ENCODE measurements at places on chromosomes 2 and 18.
A peak's percentile ranks its signal among the peaks of the same experiment; 100 is the strongest.

GRCh38 chr2:138572318-138572717 is 70.7 kb downstream of the SPOPL start:
- DNase-seq, result no peak

GRCh38 chr2:166802475-166802874 is 85.8 kb upstream of the XIRP2 start:
- no peak for DNase-seq

DNA sequence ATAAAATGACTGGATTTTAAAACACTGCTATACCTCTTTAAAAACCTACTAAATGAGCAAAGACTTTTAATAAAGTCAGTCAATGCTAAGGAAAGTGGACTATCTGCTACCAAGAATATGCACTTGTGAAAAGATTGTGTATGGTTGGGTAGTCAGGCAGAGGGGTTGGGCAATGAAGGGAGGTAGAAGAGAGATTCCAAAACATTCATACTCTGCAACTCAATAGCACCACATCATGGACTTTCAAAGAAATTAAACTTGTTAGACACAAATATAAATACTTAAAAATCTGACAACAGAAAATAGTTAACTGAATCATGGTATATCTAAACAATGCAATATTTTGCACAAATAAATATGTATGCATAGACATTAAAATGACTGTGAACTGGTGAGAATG is 139.9 kb upstream of the MAPRE2 start:
- DNase-seq, result no peak

DNA sequence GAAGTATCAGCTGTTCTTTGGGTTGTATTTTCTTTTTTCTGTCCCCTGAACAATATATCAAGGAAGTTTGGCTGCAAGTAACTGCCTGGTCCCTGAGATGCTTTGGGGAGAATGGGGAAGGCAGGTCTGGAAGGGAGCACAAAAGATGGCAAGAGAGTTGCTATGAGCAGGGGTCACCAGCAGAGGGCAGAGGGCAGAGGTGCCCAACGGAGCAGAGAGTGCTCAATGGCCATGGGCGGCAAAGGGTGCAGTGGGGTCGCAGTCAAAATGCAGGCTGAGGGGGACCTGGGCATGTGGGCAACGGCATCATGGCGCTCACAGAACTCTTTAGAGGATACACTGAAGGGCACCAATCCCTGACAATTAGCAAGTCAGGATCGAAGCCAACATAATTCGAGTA is 107.7 kb upstream of the ATP8B1 start:
- no peak for DNase-seq

DNA sequence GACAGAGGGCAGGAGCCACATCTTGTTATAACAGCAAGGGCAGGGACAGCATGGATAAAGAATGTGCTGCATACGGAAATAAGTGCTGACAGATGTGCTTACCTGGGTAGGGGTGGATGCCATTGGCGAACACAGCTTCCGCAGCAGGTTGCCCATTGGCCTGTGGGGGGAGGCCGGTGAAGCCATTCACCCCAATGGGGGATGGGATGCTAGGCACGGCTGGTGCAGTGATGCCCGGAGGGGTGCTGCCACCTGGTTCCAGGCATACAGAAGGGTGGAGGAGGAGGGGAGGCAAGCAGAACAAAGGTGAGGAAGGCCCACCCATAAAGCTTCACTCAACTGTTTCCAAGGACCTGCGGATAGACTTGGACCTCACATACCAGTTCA is 294.9 kb downstream of the CELF4 start:
- DNase-seq, result no peak

- DNase-seq, result peak; percentile 53
Observed at GRCh38 chr2:18369760-18370159, 190.7 kb downstream of the RDH14 start.

DNA sequence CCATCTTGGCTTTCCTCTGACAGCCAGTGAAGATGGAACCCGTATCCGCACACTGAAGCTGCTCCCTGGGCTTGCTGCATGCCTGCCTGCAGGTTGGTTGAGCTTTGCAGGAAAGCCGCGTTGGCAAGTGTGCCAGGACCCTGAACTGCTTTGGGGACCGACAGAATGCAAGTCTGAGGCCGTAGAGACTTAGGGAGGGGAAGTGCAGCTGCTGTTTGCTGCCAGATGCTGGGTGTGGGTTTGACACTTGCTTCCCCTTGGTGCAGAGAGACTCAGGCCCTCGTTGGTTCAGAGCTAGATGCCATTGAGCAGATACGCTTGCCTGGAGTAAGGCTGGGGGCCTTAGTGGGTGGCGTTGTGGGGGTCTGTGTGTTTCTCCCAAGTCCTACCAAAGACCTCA is 13.1 kb upstream of the PHLPP1 start:
- no peak for DNase-seq

DNA sequence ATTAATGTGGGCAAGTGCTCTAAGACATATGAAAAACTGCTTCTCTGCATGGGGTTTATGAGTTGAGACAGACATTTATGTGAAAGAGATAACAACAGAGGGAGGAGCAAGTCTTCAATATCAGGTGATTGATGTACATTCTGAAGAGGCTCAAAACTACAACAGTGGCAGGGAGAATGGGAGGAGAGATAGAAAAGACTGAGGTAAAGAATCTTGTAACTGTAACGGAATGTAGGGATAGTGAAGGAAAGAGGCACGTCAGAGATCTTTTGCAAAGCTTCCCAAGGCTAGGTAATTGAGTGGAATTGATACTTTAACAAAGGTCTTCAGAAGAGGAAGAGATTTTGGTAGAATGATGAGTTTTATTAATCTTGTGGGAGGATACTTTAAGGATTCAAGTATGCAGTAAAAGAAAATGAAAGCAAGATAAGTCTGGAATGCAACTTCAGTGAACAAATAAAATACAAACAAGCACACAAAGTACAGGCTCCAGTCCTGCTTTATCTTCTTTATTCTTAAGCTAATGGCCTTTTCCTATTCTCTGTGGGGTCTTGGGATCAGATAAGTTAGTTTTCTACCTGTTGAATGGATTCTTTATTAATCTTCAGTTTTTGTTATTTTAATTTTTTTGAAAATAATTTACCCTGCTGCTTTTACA is 15.0 kb downstream of the SMAD4 start:
- no peak for DNase-seq

DNA sequence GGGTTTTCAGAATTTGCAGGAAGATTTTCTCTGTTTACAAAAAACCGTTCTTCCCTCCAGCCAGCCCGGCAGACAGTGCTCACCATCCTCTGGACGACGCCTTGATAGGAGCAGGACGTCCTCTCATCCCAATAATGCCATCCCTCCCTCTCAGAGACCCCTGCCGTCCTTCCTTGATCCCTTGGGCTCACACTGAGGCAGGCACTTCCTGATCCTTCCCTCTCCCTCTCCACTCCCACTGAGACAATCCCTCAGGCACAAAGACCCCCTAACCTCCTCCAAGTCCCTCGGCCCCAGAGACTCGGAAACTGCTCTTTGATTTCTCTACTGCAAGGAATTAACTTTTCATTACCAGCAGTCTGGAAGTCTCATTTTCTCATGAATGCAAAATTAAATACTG is 42.5 kb downstream of the PAX3 start:
- no peak for DNase-seq

GRCh38 chr2:237259201-237259600 is 154.8 kb downstream of the COL6A3 start:
- no peak for DNase-seq

DNA sequence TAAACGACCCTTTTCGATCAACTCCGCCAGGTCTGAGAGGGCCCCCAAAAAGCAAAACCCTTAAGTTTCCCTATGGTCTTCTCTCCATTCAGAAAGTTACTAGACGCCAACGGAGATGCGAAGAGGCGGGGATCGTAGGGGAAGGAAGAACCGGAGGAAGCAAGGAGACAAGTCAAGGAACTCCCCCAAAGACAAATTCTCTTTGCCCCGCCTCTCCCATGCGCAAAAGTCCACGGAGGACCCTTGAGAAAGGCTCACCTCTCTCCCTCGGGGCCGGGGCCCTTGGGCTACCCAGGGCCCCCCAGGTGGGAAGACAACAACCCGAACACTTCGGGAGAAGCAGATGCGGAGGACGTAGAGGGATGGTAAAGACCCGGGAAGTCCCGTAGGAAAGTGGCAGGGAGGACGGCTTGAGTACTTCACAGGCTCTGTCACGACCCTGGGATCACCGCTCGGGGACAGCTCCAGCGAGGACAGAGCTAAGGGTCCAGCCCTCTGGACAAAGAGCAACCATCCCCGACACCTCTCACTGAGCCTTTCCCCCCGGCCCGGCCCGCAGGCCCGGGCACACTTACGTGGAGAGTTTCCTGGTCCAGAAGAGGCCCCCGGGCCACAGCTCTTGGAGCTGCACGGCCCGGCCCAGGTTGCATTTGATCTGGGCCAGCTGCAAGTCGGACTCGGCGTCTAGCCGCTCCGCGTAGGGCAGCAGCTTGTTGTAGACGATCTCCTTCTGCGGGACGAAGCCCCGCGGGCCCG is 647 bp downstream of the PSME4 start:
- DNase-seq, result no peak

DNA sequence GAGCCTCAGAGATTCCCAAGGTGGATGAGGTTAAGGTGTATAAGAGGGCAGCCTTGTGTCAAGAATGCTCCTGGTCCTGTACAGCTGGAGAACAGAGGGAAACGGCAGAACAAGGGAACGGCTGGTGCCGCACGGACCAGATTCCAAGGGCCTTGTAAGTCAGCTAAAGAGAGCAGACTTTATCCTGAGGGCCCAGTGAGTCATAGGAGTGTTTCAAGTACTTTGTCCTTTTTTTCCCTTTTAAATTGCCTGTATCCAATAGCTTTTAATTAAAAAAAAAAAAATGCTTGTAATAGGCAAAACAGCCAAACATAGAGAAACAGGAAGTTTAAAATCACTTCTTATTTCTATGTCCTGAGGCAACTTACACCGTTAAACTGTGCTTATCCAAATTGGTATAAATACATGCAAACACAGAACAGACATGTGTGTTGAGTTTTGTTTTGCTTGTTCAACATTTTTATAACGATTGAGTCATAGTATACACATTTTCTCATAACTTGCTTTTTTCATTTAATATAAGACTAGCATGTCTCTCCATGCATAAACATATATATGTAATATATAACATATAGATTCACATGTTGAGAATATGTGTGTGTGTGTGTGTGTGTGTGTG is 42.1 kb upstream of the EVA1A start:
- peak; percentile 50 for DNase-seq

DNA sequence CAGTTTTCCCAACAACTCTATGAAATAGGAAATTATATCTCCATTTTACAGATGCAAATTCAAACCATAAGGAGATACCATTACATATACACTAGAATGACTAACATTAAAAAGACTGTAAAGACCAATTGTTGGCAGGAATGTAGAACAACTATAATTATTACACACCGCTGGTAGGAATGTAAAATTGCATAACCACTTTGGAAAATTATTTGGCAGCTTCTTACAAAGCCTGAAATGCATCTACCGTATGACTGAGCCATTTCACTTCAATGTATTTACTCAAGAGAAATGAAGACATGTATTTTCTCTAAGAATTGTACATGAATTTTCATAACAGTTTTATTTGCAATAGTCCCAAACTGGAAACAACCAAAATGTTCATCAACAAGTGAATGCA is 189.1 kb upstream of the BCL2L11 start:
- DNase-seq, result no peak

GRCh38 chr2:120398051-120398995 is 52.4 kb downstream of the INHBB start:
- DNase-seq, result no peak

- DNase-seq, result no peak
Observed at GRCh38 chr2:154699575-154699930, 1.1 kb downstream of the KCNJ3 start.

GRCh38 chr18:63261029-63261428 is 58.5 kb downstream of the BCL2 start:
- no peak for DNase-seq

DNA sequence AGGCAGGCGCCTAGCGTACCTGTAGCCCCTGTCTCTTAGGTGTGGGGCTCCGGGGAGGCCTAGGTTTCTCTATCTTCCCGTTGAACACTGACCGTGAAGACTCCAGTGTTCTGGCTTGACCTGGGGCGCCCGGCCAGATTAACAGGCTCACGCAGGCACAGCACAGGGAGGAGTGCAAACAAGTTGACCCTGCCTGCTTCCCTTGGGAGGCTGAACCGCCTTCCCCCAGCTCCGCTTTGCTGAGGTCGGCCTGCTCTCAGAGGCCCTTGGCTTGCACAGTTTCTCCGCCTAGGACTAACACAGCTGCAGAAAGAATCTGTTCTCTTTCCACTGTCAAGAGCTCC is 567 bp downstream of the PCYOX1 start:
- no peak for DNase-seq

DNA sequence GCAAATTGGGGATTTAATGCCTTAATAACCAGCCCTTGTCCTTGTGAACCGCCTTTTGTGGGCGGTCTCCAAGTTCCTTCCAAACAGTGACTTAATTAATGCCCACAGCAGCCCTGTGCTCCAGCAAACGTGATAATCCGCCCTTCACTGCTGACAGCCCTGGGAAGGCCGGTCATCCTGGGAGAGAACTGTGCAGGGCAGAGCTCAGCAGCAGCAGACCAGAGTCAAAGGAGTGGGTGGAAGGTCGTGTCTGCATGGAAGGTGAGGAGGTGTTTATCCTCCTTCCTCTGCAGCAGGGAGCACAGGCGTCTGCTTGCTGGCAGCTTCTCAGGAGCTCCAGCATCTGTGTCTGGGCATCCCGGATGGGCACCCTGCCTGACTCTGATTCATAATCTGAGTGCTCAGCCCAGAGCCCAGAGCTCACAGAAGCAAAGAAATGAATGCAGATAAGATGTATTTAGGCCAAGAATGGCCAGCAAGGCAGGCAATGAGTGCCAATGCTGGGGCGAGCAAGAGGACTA is 270.0 kb upstream of the PXDN start:
- DNase-seq, result no peak

GRCh38 chr2:54114936-54115283 is 505 bp upstream of the ACYP2 start:
- no peak for DNase-seq

DNA sequence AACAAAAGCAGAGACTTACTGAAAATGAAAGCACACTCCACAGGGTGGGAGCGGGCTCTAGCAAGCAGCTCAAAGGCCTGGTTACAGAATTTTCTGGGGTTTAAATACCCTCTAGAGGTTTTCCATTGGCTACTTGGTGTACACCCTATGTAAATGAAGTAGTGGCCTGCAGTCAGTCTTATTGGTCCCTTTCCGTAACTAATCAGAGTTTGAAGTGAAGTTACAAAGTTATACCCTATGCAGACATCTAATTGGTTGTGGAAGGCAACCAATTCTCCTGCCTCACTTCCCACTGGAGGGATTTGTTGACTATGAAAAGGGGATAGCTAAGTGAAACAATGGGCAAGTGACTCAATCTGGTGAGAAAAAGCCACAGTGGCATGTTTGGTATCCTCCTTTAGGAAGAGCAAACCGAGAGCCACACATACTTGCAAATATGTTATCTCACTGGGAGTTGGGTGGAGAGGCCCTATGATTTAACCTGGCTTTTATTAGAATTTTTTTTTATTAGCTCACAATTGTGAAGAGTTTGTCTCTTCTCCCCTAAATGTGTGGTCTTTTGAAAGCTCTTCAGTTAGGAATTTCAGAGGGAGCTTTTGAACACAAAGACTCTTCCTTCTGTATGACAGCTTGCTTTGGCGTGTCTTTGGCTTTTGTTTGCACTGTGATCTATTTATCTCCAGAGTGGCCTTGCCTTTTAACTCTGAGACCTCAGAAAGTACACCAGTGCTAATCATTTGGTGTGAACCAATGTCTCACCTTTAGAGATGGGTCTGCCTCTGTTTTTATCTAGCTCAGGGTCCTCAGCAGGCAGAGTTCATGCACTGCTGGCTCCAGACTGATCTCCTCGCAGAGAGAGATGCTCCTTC is 69.6 kb downstream of the MAP4K4 start:
- peak; percentile 73 for DNase-seq

- DNase-seq, result no peak
Observed at GRCh38 chr2:38610851-38611801, 8.4 kb upstream of the HNRNPLL start.

All from pulmonary artery endothelial cell (primary cell).